ENCODE measurements at places on chromosomes 1 and 21.

- DNase-seq: no peak
Measured at GRCh38 chr1:53511323-53511932, 52.2 kb downstream of the DMRTB1 start.

DNA sequence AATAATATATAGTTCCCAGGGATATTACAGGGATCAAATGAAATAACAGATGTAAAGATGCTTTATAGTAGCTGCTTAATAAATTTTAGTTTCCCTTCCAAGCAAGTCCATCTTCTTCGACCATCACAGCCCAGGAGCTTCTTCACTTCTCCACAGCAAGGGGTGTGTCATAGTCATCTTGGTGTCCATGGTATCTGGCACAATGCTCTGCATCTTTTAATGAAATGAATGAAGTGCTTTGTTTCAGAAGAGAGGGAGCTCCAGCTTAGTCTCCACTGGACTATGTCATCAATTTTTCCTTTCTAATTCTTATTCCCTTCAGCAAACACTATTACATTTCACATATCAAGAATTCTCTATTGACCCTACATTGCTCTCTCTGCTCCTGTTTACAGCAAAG lies 4.9 kb upstream of the MACF1 start:
- DNase-seq: no peak

GRCh38 chr21:36441715-36442114 lies 38.2 kb downstream of the CLDN14 start:
- DNase-seq: no peak

GRCh38 chr1:185654199-185654951 lies 79.8 kb upstream of the HMCN1 start:
- no peak for DNase-seq

GRCh38 chr1:58855274-58856165 lies 71.7 kb upstream of the JUN start:
- no peak for DNase-seq

- DNase-seq: no peak
Measured at GRCh38 chr1:58592522-58593134, 15.6 kb upstream of the TACSTD2 start.

DNA sequence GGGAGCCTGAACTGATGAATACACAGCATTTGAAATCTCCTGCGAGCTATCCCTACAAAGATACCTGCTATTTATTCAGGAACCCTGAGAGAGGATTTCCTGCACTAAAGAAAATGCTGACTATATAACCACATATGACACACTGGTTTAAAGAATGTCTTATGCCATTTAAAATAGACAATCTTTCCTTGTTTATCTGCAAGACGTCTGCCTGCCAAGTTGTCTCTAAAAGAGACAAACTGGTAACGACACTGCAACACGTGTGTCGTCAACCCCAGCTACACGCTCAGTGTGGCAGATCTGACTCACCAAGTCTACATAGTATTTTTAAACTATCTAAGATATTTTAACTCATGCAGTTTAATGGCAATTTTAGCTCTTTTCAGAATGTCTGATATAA lies 42.7 kb downstream of the APP start:
- DNase-seq: no peak

- no peak for DNase-seq
Measured at GRCh38 chr1:41546833-41547135, 62.3 kb upstream of the EDN2 start.

GRCh38 chr1:31745096-31745945 lies 18.8 kb downstream of the ADGRB2 start:
- DNase-seq: peak; percentile 43

GRCh38 chr1:175548774-175549173 lies 194.6 kb downstream of the TNR start:
- DNase-seq: no peak

GRCh38 chr1:200453553-200453905 lies 43.7 kb upstream of the ZNF281 start:
- no peak for DNase-seq

- DNase-seq: no peak
Measured at GRCh38 chr1:13700521-13701270, 708 bp downstream of the PRDM2 start.

GRCh38 chr1:221448585-221449175 lies 293.2 kb downstream of the DUSP10 start:
- no peak for DNase-seq
